ENCODE measurements at places on chromosomes 1 and 21.
A peak's percentile ranks its signal among the peaks of the same experiment; 100 is the strongest.

- no peak for DNase-seq
Measured at GRCh38 chr1:182930985-182931384, 22.0 kb downstream of the SHCBP1L start.

GRCh38 chr1:31238986-31239613 is 587 bp downstream of the NKAIN1 start:
- DNase-seq, result peak; percentile 37

GRCh38 chr1:203448521-203449061 is 27.0 kb upstream of the PRELP start:
- no peak for DNase-seq

- no peak for DNase-seq
Measured at GRCh38 chr21:33197496-33197895, 32.2 kb upstream of the IFNAR2 start.

- DNase-seq, result no peak
Measured at GRCh38 chr21:31752352-31752751, 20.4 kb upstream of the SCAF4 start.

- DNase-seq, result no peak
Measured at GRCh38 chr21:36891692-36892091, 74.8 kb downstream of the HLCS start.

DNA sequence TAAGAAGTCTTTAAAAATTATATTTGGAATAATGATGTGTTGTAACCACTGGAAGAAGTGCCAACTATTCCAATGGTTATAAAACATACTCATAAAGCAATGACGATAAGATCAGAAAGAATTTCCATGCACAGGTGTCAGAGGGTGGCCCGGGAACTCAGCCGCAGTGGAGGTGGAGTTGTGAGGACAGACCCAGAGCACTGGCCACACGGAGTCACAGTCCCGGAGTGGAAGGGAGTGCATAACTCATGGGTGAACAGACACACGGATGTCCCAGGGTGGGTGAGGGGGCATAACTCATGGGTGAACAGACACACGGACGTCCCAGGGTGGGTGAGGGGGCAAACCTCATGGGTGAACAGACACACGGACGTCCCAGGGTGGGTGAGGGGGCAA is 2.5 kb downstream of the KRTAP10-4 start:
- DNase-seq, result no peak

DNA sequence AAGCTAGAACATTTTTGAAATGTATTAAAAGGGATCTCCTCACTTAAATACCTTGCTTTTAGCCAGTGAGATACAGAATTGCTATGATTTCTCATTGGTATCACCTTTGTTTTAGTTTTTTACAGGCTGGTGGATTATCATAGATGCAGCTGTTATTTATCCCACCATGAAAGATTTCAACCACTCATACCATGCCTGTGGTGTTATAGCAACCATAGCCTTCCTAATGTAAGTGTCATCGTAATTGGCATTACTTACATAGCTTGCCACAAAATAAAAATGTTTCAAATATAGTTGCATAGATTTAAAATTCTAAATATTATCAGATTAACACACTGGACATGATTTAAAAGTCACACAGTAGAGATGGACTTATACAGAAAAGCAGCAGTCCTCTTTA is 4.7 kb downstream of the TMEM50A start:
- no peak for DNase-seq

DNA sequence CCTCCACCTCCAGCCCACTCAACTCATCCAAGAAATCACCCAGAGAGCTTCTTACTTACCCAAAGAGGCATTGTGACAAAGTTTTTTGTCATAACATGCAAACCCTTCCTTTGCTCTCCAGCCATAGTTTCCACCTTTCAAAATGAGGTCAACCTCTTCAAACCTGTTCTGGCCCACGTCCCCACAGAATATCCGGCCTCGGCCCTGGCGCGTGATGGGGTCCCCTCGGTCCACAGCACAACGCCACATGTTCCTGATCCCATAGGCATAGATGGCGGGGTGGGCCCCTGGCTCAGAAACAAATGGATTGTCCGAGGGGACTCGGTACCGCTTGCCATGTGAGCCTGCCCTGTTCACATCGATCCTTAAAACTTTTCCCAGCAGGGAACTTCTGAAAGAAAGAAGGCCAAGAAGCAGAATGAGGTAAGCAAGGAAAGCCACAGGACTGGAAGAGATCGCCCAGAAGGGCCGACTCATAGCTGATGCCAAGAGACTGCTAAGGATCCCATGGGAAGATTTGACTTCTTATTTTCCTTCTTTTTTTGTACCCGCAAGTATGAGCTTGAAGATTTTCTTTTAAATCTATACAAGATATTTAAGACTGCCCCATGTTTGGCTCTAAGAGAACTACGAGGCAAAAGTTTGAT is 7.8 kb downstream of the HHIPL2 start:
- DNase-seq, result no peak

GRCh38 chr1:239893127-239893731 is 198.5 kb upstream of the FMN2 start:
- no peak for DNase-seq

GRCh38 chr21:15343066-15343465 is 278.3 kb upstream of the NRIP1 start:
- DNase-seq, result no peak

DNA sequence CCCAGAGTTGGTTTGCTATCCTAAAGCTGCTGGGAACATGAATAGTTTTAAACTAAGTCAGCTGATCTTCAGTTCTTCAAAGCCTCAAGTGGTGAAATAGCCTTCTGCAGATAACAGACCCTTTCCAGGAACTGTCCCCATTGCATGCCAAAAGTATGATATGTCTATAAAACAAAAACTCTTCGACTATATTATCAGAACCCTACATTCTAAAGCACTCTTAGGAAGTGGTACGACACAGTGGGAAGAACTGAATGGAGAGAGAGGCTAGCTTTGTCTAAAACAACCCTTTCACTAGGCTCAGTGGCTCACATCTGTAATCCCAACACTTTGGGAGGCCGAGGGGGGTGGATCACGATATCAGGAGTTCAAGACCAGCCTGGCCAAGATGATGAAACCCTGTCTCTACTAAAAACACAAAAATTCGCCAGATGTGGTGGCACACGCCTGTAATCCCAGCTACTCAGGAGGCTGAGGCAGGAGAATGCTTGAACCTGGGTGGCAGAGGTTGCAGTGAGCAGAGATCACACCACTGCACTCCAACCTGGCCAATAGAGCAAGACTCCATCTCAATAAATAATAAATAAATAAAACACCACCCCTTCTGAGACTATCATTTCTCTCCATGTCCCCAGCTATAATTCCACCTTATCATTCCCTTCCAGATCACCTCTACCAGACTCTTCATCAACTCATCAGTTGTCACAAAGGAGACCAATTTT is 2.2 kb upstream of the FRRS1 start:
- no peak for DNase-seq

GRCh38 chr1:224859651-224860050 is 69.8 kb upstream of the DNAH14 start:
- DNase-seq, result no peak

GRCh38 chr1:52825868-52826267 is 16.7 kb upstream of the ZYG11A start:
- DNase-seq, result no peak

DNA sequence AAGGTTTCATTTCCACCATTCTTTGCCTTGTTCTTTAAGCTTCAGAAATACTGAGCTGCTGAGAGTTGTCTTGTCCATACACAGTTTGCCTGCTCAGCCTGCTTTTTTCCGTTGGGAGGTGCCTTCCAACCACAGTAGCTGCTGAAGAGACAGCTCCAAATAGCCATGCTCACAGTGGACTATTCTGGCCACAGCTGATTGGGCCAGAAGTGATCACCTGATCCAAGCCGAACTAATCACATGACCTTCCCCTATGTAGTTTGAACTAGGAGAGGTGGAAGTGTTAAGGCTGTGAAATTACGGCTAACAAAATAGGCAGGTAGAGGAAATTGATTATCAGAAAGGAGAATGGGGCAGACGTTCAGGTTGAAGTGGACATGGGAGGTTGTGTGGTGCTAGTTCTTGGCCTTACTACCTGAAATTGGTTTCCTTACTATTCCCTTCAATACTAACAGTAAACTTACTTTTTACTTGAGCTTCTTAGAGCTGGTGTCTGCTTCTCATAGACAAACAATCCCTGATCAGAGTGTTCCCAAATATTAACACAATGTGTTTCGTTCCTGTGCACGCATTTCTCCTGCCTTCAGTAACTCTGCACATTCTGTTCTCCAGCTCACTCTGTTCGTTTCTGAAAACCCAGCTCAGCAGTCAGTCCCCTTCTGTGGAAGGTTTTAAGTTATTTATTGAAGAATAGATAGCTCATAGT is 136.1 kb downstream of the RWDD3 start:
- DNase-seq, result no peak

GRCh38 chr21:44986471-44987291 is 46.9 kb downstream of the SLX9 start:
- DNase-seq, result no peak

- no peak for DNase-seq
Measured at GRCh38 chr1:232664844-232665777, 35.2 kb upstream of the SIPA1L2 start.

DNA sequence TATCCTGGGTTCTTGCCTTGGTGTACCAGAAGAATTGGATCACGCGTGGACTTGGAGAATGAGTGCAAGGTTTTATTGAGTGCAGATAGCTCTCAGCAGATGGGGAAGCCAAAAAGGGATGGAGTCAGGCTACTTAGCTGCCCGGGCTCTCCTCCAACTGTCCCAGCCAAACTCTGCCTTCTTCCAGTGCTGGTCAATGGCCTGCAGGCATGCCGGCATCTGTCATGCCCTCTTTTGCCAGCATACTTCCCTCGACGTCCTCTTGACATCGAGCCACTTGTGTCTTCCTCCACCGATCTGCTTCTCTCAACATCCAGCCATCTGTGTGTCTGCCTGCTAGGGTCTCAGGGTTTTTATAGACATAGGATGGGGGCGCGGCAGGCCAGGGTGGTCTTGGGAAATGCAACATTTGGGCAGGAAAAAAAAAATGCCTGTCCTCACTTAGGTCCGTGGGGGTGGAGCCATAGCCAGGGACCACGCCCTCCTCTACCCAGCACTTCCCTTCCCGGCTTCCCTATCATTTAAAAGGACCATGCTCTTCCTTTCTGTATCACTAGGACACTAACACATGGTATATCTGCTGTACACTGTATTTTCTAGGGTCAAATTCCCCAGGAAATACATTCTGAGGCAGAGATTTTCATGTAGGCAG is 47.0 kb upstream of the BCAR3 start:
- no peak for DNase-seq

DNA sequence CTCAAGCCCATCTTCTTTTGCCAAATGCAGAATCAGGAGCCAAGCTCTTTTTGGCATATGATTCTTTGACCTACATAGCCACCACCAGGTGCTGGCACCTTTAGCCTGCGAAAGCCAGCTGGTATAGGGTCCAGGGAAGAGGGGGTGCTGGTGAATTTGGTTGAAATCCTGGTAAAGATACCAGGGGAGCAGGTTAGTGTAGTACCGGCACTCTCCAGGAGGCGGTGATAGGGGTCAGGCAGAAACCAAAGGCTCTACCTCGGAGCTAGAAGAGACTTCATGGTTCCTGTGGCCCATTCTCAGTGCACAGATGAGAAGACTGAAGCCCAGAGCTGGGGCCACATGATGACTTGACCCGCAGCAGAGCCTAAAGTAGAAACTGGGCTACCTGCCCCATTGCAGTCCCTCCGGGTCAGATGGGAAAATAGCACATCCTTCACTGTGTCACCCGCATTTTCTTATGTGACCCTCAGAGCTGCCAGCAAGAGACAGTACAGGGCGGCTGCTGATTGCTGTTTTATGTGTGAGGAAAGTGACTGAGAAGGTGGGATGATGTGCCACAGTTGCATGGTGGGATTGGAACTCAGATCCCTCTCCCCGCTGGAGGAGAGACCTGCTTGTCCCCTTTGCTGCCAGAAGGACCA is 36.0 kb upstream of the IL19 start:
- no peak for DNase-seq

- DNase-seq, result no peak
Measured at GRCh38 chr21:46637952-46638746, 2.7 kb downstream of the PRMT2 start.

DNA sequence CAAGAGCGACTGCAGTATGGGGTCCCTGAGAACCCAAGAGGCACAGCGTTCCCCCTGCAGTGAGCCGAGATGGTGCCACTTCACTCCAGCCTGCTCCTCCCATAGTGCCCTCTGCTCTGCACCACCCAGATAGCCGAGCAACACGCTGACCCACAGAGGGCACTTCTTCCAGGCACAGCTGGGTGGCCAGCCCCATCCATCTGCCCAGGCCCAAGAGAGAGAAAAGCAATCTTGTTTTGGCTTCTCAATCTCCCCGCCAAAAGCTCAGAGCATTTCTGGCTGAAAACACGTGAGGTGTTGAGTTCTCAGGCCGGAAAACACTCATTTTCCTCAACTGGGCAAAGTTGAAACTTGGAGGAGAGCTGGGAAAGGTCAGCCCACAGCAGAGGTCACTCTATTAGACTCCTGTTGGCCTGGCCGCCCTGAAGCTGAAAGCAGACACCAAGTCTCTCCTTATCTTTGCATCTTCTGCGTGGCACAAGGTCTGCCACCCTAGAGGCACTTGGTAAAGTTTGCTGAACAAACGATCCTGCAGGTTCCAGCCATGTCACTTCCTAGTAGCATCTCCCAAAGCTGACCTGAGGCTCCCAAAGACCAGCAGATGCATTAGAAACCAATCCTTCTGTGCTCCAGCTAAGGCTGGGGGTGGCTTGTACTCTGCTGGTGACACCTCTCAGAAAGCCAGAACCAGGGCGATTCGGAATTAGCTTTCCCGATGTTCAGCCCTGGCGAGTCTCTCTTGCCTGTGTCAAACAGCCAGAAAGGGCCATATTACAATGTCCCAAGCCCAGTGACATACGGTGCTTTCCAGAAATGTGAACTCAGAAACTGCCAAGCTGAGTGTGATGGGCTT is 10.9 kb downstream of the CAPN9 start:
- DNase-seq, result no peak

GRCh38 chr1:110570901-110571300 is 35.3 kb downstream of the KCNA2 start:
- DNase-seq, result no peak

DNA sequence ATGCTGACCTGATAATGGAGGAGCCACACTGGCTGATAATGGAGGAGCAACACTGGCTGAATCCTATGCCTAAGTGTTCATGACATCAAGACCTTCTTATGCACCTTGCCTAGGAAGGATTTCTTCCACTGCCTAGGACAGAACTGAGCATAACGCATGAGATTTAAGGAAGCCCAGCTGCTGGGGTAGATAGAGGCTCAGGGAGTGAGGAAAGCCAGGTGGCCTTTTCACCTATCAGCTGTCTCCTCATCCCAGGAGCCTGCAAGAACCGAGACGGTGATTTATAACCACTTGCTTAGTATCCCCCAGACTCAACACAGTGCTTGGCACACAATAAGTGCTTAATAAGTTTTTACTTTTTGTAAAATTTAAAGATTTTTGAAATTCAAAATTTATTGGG is 7.4 kb upstream of the CTBS start:
- no peak for DNase-seq

- DNase-seq, result no peak
Measured at GRCh38 chr1:18939398-18940302, 16.8 kb downstream of the IFFO2 start.

- DNase-seq, result no peak
Measured at GRCh38 chr1:26907071-26907917, 6.5 kb downstream of the NR0B2 start.
